ENCODE measurements at places on chromosomes 7 and 10. TPM values are rescaled to one million over a fixed set of nuclear protein-coding genes. Genes with fewer than 3 reads are reported as not detected.

HTR7 gene
- not detected for total RNA-seq

CNPY1 gene
- not detected for total RNA-seq

ITIH2 gene
- 0.31 TPM for total RNA-seq

CYP3A7 gene
- total RNA-seq, result not detected

PRSS37 gene
- total RNA-seq, result not detected

EPO gene
- total RNA-seq, result not detected

GNG11 gene
- 40.0 TPM for total RNA-seq

CREB5 gene
- total RNA-seq, result 5.3 TPM

ITIH5 gene
- total RNA-seq, result 0.12 TPM

FGL2 gene
- total RNA-seq, result not detected
